ENCODE measurements at places on chromosomes 1 and 21.
A peak's percentile ranks its signal among the peaks of the same experiment; 100 is the strongest.

DNA sequence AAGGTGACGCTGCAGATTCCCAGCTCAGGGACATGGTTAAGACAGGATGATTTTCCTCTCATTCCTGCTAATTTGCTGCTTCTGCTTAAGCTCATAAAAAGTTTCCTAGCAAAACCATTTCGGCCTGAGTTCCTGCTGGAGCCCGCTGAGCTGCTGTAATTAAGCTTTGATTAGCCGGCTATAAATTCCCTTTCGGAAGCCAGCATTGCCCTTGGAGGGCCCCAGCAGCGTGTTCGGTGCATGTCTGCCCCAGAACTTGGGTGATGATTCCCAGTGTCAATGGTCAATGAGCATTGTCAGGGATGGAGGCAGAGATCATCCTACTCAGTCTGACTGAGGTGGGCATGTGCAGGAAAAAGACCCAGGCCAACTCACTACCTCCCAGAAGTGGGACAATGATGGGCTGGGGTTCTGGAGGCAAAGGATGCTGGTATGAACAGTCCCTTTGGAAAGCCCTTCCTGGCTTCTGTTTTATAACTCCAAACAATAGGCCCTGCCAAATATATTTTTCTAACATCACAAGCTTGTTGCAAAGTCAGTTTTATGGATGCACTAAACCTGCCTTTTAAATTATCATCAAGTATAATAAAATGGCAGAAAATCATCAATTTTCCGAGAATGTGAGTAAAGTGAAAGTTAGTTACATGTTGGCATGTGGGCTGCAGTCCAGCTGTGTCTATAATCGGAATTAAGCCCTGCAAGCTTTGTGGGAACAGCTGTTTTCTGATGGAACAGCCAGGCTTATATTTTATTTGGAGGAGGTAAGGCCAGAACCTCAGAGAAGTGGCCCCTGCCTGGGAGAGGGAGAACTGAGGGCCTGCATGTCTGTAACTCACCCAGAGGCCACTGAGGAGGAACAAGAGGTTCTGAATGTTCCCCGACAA lies 257.1 kb downstream of the GRIK3 start:
- no peak for DNase-seq

GRCh38 chr1:32197074-32197473 lies 3.3 kb upstream of the CCDC28B start:
- no peak for DNase-seq

DNA sequence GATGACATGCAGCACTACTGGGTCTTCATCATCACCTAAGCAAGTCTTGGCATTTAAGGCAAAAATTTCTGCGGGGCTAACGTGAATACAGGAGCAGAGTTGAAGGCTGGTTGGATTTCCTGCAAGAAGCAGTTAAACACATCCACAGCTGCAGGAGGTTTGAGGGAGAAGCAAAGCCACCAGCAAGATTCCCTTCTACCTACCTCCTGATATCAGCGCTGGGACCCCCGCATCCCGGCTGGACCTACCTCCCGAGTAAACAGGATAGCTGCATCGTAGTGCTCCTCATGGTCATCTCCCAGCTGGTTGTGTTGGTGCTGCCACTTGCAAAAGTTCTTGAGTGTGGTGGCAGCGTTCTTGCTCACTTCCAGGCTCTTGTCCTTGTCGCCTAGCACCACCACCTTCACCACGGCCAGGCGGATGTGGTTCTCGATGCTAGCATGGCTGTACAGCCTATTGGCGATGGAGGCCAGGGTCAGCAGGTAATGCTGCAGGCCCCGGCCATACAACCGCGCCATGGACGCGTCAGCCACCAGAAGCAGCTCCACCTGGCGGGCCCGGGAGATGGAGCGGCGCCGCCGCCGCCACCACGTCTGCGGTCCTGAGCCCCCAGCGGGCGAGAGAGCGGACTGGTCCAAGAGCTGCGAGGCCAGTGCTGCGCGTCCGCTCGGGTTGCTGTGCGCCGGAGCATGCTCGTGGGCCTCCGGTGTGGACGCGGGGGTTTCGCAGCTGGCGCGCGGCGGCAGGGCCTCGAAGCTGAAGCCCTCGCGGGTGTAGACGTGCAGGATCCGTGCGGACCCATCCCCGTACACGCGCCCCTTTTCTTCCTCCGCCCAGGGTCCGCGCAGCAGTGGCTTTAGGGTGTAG lies 1.6 kb downstream of the ADAMTS5 start:
- peak; percentile 72 for DNase-seq

GRCh38 chr1:20896826-20897225 lies 109.7 kb upstream of the HP1BP3 start:
- DNase-seq, result no peak

- no peak for DNase-seq
These were observed 18.4 kb upstream of the SIPA1L2 start for GRCh38 chr1:232648316-232648715.

- no peak for DNase-seq
These were observed 55.3 kb upstream of the WASF2 start for GRCh38 chr1:27545271-27545670.

GRCh38 chr1:93446837-93447451 lies 974 bp upstream of the FNBP1L start:
- no peak for DNase-seq

GRCh38 chr1:194062962-194063361 lies 876.5 kb upstream of the B3GALT2 start:
- DNase-seq, result no peak

- peak; percentile 41 for DNase-seq
These were observed 383.3 kb downstream of the RRAGC start for GRCh38 chr1:38476111-38476849.

DNA sequence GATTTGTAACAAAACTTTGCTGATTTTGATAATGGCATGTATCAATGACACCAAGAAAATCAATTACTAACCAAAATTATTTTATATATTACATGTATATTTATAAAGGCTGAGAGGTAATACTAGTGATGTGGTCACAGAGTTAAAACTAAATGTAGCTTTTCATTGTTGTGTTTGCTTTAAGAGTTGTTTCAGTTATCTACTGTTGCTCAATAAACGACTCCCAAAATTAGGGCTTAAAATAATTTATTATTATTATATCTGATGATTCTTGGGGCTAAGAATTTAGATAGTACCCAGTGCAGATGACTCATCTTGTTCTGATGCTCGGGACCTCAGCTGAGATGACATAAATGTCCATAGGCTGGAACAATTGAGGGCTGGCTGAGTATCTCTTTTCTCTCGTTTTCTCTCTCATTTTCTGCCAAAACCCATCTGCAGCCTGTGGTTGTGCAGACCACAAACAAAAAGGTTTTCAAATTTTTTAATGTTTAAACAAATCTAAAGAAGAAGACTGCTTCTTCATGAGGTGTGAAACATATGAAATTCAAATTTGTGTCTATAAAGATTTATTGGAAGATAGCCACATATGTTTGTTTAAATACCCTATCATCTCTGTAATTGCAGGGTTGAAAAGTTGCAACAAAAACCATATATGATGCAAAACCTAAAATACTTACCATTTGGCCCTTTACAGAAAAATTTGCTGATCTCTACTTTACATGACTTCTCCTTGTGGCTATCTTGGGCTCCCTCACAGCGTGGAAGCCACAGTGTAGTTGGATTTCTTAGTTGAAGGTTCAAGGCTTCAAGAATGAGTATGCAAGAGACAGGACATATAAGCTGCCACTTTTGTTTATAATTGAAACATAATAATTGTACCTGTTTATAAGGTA lies 14.8 kb upstream of the PTPRC start:
- no peak for DNase-seq

GRCh38 chr1:92503043-92503925 lies 16.6 kb upstream of the GFI1 start:
- DNase-seq, result no peak

- DNase-seq, result no peak
These were observed 74.4 kb downstream of the CAMTA1 start for GRCh38 chr1:6859415-6860343.

- no peak for DNase-seq
These were observed 27.0 kb upstream of the PRELP start for GRCh38 chr1:203448521-203449061.

DNA sequence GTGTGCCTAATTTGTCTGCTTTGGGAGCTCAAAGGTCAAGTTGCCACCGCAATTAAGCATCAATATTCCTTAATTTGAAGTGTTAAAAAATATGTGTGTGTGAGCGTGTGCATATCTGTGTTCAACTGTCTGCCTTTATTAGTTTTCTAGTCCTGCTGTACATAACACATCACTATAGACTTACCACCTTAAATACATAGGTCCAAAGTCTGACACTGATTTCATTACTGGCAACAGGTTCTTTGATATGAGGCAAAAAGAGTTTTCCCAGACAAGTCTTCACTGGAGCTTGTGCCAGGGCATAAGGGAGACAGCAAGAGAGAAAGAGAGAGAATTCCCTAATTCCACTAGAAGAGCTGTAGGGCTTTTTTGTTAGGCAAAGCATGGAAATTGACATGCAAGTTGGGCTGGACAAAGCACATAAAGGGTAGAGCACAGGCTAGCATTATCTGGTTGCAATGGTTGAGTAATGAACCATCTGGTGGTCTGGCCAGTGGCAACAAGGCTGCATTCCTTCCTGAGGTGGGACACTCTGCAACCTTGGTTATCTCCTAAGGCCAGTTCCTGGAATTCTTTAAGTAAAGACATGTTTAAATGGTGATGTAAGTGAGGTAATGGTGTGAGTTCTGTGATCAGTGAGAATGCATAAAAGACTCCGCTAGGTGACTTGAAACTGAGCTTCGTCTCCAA lies 457.2 kb upstream of the ADAMTS5 start:
- no peak for DNase-seq

DNA sequence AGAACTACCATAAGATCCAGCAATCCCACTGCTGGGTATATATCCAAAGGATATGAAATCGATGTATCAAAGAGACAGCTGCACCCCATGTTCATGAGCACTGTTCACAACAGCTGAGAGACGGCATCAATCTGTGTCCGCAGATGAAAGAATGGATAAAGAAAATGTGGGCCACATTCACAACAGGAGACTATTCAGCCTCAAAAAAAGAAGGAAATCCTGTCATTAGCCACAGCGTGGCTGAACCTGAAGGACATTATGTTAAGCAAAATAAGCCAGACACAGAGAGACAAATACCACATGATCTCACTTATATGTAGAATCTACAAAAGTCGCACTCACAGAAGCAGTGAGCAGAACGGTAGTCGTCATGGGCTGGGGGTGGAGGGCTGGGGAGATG lies 99.2 kb upstream of the IFFO2 start:
- no peak for DNase-seq

DNA sequence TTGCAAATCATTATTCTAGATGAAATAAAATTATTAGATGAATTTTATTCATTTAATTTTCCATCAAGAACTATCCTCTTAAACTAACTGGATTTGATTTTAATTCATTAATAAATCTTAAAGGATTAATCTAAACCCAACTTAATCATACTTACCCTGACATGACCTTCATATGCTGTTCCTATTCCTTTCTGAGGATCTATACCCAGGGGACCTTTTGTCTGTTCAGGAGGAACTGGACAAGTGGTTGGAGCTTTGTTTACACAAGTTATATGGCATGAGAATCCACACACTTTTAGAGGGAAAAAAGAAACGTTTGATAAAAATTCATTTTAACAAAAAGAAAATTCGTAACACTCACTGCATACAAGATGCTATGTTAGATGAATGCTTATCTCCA lies 95.2 kb downstream of the COQ8A start:
- no peak for DNase-seq

DNA sequence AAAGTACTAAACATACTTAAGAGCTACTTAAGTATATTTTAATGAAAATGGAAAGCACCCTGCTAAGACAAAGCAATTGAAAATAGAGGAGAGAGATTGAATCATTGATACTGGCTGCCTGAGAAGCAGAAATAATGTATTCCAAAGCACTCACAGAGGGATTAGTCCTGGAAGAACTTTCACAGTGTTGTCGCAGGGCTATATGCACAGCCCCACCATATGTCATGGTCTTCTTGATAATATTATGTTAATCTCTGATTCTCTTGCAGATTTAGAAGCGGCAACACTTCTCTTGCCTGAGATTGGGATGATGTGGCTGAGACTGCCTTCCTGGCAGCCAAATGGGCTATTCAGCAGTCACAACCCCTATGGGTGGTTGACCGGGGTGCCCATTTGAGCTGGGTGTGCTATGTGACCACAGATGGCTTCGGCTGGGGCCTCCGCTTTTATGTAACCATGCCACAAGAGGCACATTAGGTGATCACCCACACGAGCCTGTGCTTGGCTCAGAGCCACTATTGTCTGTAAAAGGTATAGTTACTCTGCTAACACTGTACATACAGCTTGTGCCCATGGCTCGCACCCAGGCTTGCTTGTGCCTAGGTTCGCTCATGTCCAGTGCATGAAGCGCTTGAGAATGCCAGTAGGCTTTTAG lies 152.2 kb upstream of the SGIP1 start:
- no peak for DNase-seq

DNA sequence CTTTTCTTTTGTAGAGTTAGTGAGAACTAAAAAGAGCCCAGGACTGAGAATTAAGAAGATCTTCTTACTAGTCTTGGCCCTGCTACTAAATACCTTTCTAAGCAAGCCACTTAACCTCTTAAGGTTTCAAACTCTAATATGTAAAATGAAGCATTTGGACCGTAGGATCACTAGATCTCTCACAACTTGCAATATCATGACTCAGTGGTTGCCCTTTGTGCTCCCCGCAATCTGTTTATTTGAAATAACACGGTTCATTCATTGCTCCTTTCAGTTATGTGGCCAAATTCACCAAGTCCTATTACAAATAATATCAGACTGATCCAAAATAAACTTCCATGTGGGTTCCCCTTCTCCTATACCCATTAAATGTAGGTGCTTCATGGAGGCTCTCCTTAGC lies 10.8 kb downstream of the PALMD start:
- no peak for DNase-seq

- no peak for DNase-seq
These were observed 20.6 kb upstream of the KCNJ15 start for GRCh38 chr21:38236232-38236631.

DNA sequence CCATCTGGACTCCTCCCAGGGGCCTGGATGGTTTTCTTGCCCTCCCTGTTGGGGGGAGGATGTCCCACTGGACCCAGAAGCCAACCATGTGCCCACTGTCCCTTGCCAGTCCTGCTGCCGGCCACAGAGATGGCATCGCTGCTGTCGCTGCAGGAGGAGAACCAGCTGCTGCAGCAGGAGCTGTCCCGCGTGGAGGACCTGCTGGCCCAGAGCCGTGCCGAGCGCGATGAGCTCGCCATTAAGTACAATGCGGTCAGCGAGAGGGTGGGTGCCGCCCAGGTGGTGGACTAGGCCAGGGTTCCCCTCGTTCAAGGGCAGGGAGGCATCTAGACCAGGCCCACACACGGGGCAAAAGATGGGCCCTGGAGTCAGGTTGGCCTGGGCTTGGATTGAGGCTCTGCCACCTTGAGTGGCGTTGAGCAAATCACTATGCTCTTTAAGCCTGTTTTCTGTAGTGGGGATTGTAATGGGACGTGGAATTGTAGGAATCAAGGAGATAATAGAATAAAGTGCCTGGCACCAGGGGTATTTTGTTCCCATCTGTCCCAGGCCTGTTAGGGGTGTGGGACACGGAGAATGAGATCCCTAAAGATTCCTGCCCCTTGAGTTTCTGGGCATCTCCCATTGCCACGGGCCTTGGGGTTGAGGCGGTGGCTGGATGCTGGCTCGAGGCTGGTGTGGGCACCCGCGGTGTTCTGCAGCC lies 2.6 kb downstream of the CROCC start:
- no peak for DNase-seq

All from endothelial cell (in vitro differentiated cells).